ENCODE measurements at places on chromosomes 11 and 22.

GRCh38 chr11:100639140-100639539, 47.9 kb upstream of the ARHGAP42 start:
- no peak for DNase-seq

DNA sequence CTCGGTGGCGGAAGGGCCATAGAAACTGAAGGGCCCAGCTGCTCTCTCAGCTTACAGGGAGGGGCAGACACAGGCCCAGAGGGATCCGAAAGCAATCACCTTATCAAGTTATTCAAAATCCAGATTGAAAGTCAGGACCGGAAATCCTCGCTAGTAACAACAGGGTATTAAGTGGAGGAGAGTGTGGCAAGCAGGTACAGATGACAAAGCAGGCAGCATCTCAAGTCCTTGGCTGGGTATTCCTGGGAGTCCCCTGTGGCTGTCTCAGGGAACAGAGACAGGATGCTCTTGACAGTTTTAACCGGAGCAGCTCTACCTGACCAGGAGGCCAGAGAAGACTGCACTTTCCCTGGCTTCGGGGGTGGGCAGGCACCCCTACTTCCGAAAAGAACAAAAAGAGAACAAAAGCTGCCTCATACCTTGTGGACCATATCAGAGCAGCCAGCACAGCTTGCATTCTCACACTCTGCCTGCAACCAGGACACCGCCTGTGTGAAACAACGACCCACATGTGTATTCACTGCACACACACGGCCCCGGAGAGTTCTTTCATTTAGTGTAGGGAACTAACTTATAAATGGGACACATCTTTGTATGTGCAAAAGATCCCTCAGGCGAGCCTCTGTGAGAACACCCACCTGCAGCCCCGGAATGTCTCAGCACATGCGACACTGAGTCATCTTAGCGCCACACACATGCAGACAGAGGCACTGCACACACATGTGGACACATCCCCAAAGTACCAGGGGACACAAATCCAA, 78.3 kb downstream of the MICAL3 start:
- DNase-seq = no peak

DNA sequence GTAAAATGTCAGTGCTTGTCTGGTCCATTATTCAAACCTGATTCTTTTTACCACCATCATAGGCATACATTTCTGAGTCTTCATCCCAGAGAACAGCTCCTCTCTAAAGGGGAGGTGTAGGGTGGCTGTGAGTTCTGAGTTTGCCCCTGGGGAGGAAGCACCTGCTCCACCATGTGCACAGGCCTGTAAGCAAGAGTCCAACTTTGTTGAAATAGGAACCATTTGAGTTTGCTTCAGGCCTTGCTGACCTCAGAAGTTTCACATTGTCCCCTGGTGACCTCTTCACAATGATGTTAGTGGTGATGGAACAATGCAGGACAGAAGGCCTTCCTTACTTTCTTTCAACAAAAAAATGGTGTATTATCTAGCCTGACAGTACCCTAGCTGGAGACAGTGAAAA, 54.6 kb upstream of the TOP3B start:
- no peak for DNase-seq

DNA sequence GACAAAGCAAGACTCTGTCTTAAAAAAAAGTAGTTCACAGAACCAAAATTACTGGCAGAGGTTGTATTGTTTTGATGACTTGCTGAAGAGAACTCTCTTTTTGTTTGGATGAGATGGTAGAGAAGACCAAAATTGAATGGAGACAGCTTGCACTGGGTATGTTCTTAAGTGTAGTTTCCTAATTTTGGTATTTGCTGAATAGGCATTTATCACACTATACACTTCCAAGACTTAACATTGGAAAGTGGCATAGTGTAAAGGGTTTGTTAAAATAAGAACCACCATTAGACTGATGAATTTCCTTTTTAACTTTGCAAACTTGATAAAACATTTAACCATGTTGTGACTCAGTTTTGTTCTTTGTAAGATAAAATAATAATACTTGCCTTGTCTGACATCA, 5.3 kb upstream of the DCUN1D5 start:
- no peak for DNase-seq

GRCh38 chr11:55895216-55895615, 12.1 kb downstream of the TRIM51 start:
- DNase-seq = no peak

- DNase-seq = peak; percentile 23
These were observed 84.9 kb downstream of the TRPC6 start for GRCh38 chr11:101498891-101499290.

GRCh38 chr11:22725079-22725478, 58.7 kb downstream of the GAS2 start:
- peak; percentile 19 for DNase-seq

DNA sequence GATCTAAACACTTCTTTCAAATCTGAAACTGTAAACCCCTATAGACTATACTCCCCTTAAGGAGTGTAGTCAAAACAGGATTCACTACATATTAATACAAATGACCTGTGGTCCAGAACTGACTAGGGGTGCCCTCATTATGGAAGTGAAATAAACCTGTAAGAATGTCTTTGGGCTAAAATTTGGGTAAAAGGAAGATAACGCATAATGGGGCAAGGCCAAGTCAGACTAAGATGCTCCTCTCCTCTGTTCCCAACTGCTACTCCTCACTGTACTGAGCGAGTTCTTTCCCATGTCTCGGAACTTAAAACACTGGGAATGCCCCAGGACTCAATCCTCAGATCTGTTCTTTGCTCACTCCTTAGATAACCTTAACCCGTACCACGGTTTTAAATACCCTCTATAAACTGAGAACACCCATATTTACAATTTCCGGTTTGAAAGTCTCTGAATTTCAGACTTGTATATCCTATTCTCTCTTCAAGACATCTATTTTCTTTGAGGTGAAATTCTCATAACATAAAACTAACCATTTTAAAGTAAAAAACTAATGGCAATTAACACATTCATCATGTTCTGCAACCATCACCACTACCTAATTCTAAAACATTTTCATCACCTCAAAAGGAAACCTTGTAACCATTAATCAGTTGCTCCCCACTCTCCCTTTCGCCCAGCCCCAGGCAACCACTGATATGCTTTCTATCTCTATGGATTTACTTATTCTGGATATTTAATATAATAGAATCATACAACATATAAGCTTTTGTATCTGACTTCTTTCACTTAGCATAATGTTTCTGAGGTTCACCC, 4.0 kb downstream of the THAP12 start:
- DNase-seq = no peak

GRCh38 chr11:65585396-65586246, 9.8 kb downstream of the EHBP1L1 start:
- DNase-seq = no peak

GRCh38 chr11:66568124-66568916, at the start of gene CTSF:
Gene CTSF, minus strand, starts transcription at chr11:66568606. Its CDS starts 120 bp downstream, at chr11:66568486.
- peak; percentile 74 for DNase-seq

DNA sequence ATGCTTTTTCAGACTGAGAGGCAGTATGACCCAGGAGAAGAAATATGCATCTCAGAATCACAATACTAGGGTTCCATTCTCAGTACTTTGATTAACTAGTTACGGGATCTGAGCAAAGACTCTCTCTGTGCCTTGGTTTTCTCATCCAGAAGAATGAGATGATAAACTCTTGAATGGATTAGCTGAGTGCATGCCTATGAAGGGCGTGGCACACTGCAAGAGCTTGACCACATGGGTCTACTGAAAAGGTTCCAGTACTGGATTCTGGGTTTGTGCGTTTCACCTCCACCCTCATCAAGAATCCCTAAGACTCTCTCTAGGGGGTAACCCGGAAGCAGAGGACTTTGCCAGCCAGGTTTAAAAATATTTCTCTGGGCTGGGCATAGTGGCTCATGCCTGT, 25.6 kb downstream of the PGA5 start:
- peak; percentile 20 for DNase-seq

DNA sequence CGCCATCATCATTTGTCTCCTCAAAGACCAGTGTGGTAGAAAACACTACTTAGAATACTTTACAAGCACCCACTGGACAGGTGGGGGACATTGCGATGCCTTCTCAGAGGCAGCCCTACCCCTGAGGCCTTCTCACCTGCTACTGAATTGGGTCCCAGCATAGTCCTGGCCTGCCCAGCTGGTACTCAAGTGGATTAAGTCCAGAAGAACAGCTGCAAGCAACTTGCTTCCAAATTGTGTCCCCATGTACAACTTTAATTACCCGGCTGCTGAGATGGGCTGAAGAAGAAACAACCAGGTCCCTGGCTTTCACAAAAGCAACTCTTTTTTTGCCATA, 12.3 kb downstream of the ABTB2 start:
- no peak for DNase-seq

- no peak for DNase-seq
These were observed 13.9 kb upstream of the CELSR1 start for GRCh38 chr22:46551321-46551720.

DNA sequence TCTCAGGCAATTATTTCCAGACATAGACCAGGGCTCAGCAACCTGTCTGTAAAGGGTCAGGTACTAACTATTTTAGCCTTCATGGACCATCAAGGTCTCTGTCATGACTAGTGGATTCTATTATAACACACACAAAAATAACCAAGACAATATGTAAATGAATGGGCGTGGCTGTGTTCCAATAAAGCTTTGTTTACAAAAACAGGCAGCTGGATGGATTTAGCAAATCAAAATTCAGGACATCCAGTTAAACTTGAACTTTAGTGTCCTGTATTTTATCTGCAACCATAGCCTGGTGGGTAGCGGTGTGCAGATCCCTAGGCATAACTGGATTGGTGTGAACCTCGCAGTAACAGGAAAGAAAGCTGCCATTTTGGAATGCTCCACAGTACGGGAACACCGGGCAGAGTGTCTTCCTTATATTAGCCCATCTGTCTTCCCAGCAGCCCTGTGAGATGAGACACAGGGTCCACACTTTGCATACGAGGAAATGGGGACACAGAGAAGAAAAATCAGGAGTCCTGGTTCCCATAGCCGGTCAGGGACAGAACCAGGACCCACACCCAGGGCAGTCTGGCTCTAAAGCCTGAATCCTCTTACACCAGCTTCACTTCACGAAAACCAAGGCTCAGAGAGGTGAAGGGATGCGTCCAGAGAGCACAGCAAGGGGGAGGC, 15.6 kb downstream of the LIF start:
- no peak for DNase-seq

- DNase-seq = peak; percentile 14
These were observed 89.8 kb downstream of the PIWIL4 start for GRCh38 chr11:94656968-94657367.

- no peak for DNase-seq
These were observed 70.7 kb downstream of the PAK1 start for GRCh38 chr11:77403211-77403610.

GRCh38 chr11:18065572-18065971, 19.5 kb upstream of the TPH1 start:
- no peak for DNase-seq

All from fibroblast of skin of scalp (primary cell).